ENCODE measurements at places on chromosomes 6 and 20.

DNA sequence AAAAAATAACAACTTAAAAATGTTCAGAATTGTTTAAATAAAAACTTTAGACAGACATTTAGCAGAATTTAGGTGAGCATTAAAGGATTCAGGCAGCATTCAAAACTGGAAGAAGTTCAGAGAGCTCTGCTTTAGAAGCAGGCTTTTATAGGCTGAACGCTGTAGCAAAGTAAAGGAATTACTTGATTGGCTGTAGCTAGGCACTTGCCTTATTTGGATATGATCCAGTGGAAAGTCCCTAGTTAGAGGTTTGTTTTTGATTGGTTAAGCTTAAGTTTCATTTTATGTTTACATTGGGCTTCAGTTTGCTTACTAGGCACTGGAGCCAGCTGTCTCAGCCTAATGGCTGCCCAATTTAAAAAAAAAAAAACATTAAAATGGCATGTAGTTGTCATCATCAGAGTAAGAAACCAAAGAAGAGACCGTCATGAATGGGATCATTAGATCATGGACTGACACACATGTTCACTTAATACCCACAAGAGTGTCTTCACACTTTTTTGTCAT lies 65.1 kb downstream of the CBFA2T2 start:
- DNase-seq, result peak; percentile 94

- no peak for DNase-seq
These were observed 892 bp downstream of the REPS1 start for GRCh38 chr6:138987080-138987642.

DNA sequence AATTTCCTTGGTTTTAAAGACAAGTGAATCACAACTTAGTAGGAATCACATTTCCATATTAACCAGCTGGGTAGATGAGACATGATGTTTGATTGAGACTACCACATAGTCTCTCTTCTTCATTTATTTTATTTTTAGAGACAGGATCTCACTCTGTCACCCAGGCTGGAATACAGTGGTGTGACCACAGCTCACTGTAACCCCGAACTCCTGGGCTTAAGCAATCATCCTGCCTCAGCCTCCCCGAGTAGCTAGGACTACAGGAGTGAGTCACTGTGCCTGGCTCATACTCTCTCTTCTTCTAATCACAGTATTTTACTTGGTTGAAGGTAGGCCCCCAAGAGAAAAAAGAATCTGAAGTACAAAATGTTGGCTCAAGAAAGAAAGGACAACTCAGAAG lies 80.2 kb upstream of the ASF1A start:
- DNase-seq, result no peak

- DNase-seq, result no peak
These were observed 49.5 kb downstream of the CEBPB start for GRCh38 chr20:50240092-50240491.

GRCh38 chr6:112525749-112526148 lies 178.6 kb downstream of the RFPL4B start:
- DNase-seq, result no peak

GRCh38 chr20:58294497-58295455 lies 14.7 kb upstream of the RAB22A start:
- no peak for DNase-seq

DNA sequence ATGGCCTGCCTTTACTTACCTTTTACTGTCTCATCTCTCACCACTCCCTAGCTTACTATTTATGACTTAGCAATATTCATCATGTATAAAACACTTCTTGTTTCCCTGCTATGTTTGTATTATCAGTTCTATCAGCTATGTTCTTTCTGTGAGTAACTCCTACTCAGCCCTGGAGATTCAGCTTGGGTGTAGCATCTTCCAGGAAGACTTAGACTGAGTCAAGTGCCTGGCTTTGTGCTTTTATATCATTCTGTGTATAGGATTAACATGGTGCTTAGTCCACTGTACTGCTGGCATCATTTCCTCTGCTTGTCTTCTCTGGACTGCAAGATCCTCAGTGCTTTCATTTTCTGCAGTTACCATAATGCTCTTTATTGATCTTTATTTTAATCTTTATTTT lies 257.8 kb downstream of the BTBD3 start:
- no peak for DNase-seq

GRCh38 chr20:1871807-1872458 lies 23.3 kb upstream of the SIRPA start:
- no peak for DNase-seq

DNA sequence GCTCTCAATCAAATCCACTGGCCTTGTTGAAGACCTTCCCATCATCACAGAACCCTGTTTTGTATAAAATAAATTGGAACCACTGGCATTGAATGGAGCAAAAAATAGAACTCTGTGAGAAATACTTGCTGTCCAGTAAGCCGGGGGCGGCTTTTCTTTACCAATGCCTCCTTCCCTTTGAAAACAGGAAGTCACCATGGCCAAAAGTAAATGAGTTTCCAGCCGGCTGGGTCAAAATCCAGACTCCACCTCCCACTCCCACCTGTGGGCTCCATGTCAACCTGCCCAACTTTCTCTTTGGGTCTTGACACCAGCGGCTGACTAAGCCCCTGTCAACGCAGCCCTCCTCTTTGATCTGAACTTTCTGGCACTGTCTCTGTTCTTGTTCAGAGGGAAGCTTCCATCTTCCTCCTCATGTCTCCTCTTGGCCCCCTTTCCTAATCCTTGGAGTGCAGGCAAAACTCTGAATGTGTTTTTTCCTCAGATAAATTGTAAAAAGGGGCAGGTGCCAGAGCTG lies 95.2 kb downstream of the TFAP2C start:
- DNase-seq, result no peak

- DNase-seq, result no peak
These were observed 40.3 kb upstream of the ARMC2 start for GRCh38 chr6:108807928-108808327.

DNA sequence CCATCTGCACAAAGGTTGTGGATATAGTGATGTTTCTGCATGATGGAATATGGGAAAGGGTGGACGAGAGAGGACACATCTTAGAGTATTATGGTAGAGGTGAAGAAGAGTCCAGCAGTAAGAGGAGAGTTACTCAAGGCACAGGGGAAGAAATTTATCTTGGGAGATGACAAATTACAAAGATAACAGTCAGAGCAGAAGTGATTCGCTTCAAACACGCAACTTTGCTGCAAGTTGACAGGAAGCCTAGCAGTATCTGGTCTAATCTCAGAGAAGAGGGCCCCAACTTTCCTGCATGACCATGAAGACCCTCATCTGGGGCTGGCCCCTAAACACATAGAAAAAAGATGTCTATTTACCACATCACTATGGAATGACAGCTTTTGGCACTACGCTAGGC lies 1.2 kb upstream of the CALHM6 start:
- no peak for DNase-seq

DNA sequence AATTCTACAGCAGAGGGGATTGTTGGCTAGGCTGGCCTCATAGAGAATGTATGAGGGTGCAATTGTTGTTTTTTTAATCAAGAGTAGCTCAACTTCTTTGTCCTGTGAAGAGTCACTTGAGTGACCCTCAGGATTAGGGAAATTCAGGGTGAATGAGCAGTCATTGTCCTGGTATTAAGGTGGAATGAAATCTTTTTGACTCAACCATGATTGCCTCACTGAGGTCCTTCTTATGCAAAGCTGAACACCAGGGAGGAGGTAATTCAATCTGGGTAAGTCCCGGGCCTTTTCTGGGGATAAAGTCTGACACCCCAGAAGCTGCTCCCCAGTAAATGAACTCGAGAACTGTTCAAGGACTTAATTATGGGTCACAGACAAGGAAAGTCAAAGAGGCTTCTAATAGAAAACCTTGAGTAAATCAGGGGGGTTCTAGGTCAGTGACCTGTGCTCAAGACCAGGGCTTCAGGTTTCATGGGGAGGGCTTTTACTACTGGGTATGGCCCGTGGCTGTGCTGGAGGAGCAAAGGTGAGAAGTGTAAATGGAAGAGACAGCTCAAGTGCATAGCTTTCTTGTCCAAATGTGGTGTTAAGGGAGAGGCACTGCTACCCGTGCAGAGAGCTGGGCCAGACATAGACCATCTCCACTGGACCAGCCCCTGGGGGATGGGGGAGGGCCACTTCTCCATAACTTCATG lies 25.3 kb upstream of the ZBTB24 start:
- no peak for DNase-seq

GRCh38 chr20:21273755-21274386 lies 29.3 kb upstream of the XRN2 start:
- DNase-seq, result no peak

DNA sequence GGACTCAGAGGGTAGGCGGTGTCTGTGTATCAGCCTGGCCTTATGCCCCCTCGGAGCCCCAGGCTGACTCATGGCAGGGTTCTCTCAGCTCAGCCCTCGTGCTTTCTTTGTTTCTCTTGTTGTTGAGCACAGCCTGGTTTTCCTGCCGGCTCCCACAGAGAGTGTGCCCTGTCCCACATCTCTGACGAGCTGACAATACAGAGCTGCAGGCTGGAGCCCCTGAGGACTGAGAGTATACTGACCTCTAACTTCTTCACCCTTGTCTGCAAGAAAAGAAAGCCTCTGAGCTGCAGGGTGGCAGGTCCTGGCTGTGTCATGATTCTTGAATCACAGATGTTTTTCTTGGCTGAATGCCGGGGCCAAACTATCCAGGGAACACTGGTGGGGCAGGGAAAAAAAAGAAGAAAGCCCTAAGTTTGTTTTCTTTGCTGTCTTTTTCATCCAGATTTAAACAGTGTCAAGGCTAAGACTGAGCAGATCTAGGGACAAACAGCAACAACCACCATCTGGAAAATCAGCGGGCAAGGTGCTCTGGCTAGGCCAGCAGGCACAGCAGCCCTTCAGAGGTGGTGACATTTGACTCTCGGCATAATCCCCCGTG lies 63.3 kb upstream of the ZNF133 start:
- DNase-seq, result peak; percentile 43

GRCh38 chr6:39776581-39776980 lies 15.6 kb upstream of the DAAM2 start:
- no peak for DNase-seq

DNA sequence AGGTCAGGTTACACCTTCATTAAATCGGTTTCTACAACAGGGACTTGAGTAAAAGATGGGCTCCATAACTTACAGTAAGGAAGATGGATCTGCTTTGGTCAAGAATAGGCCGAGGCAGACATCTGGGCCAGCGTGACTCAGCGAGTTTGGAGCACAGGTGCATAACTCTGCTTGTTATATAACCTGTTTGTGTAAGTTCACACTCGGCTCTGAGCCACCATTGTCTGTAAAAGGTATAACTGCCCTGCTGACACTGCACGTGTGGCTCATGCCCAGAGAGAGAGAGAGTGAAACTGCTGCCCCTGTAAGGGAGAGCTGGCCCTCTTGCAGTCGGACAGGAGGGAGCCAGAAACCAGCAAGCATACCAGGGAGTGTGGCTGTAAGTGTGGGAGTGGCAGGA lies 737.9 kb upstream of the SLC35B3 start:
- no peak for DNase-seq

DNA sequence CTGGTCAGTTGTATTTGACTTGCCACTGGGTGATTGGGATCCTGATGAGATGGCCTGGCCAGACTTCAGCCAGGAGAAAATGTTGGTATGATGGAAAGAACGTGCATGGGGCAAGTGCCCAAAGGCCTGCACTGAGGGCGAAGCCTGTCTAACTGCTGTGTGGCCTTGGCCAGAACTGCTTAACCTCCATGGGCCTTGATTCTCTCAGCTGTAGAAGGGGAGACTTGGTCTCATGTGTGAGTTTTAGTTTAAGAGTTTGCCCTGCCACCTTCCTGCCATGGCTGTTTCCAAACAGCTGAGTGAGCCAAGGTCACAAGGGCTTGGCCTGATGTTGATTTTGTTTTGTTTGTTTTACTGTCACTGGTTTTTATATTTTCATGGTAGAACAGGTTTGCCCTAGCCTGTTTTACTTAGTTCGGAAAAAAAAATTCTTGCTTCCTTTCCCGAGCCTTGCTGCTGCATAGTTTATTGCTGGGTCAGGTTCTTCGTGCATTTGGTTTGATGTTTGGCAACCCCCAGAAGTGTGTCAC lies 35.3 kb downstream of the DSTN start:
- DNase-seq, result no peak

GRCh38 chr6:148445620-148446019 lies 103.0 kb downstream of the SASH1 start:
- no peak for DNase-seq

- no peak for DNase-seq
These were observed 9.8 kb downstream of the SLC22A23 start for GRCh38 chr6:3447005-3447404.

DNA sequence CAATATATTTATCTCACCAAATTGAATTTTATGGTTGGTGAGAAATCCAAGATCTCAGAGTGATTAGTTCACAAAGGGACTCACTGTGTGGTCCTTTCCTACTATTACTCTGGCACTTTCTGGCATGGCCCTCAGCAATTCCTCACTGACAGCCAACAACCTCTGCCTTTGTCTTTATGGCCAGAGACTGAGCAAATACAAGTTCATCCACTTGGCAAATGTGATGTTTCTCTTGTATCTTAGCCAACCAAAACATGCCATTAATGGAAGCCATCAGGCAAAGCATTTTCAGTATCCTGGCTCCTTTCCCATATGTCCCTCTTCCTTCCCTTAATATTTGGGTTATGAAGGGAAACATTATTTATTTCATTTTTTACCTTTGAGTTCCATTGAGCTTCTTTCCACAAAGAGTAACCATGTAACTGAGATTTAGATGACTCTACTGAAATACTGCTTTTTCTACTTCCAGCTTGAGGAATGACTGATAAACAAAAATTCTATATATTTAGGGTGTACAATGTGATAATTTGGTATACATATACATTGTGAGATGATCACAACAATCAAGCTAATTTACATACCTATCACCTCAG lies 30.8 kb upstream of the SMLR1 start:
- DNase-seq, result peak; percentile 61

Measured in fibroblast of the conjunctiva (primary cell).